ENCODE measurements at places on chromosomes 13 and 19.
A peak's percentile ranks its signal among the peaks of the same experiment; 100 is the strongest.

DNA sequence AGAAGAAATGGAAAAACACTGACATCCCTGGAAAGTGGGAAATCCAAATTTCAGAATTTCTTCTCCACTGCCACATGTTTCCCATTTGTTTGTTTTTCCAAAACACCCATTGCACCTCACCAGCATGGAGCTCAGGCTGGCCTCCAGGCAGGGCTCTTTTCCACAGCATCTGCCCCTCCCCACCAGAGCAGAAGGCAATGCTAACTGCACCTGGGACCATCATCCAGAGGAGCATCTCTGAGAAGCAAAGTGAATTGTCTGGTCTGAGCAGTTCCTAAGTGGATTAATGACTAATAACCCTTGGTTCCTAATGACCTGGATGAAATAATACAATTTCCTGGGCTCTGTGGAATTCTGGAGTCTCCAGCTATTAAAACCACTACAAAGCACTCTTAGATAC lies 8.8 kb upstream of the CYSLTR2 start:
- no peak for DNase-seq

DNA sequence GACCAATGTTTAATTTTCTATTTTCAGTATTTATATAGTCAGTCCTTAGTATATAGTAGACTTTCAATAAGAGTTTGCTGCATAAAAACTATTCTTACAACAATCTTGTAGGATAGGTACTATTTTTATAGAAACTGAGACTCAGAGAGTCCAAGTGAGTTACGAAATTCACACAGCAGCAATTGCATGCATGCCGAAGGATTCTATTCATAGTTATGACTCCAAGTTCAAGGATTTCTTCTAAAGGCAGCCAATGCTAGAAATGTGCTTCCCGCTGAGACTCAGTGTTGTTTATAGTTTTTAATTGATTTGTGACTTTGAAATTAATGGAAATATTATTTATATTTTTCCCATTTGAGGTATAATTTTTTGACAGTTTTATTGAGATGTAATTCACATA lies 62.7 kb upstream of the CSNK1A1L start:
- DNase-seq: no peak

GRCh38 chr13:66344805-66345517 lies 885.2 kb downstream of the PCDH9 start:
- DNase-seq: no peak

GRCh38 chr13:63167699-63168337 lies 1752.2 kb upstream of the PCDH20 start:
- no peak for DNase-seq

DNA sequence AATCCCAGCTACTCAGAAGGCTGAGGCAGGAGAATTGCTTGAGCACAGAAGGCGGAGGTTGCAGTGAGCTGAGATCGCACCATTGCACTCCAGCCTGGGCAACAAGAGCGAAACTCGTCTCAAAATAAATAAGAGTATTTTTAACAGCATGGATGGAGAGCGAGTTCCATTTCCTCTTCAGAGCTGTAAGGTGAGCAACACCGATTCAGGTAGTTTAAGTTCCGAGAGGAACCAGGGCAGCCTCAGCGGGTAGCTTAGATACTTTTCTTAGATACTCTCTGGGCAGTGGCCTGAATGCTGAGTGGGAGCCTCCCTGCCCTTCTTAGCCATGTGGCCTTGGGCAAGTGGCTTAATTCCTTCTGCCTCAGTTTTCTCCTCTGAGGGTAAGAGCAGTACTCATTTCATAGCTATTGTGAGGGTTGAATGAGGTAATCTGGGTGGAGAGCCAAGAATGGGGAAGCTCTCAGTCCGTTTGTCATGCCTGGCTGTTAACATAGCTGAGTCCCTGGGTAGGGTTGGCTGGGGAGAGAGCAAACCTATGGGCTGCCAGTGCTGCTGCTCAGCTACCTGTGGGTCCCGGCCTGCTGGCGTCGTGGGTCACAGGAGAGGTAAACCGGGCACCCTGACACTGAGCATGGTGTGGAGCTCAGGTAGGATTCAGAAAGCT lies 4.1 kb downstream of the ATP11A start:
- no peak for DNase-seq

GRCh38 chr19:48635966-48636858 lies 967 bp downstream of the DBP start:
- no peak for DNase-seq

GRCh38 chr13:20903164-20903475 lies 574 bp upstream of the XPO4 start:
- DNase-seq: no peak

DNA sequence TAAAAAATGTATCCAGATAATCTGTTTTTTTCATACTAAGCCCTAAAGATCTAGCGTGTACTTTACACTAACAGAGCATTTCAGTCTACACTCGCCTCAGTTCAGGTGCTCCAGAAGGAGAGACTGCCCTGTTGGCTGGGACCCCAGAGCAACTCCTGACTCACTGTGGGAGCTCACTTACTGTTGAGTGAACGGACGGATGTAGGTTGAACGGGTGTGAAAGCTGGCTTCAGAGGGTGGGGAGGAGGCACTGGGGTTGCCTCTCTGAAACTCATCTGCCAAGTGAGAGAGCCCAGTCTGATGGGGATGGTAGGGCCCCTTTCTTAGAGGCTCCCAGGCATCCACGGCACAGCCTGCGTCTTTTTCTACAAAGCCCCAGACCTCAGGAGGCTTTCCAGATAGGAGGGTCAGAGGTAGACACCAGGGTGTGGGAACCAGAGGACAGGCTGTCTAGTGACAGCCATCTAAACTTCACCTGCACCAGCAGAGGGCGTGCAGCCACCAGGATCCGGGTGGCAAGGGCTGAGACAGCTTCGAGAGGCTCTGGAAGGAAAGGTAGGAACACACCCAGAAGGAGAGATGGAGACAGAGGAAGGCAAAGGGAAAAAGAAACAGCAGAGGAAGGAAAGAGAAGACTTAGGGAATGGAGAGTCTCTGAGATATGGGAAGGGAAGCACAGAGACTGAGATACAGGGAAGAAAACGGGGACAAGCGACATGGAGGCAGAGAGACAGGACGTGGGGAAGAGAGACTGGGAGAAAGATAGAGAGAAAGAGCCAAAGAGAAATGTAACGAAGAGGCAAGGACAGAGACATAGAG lies 3.7 kb downstream of the KASH5 start:
- DNase-seq: peak; percentile 80

DNA sequence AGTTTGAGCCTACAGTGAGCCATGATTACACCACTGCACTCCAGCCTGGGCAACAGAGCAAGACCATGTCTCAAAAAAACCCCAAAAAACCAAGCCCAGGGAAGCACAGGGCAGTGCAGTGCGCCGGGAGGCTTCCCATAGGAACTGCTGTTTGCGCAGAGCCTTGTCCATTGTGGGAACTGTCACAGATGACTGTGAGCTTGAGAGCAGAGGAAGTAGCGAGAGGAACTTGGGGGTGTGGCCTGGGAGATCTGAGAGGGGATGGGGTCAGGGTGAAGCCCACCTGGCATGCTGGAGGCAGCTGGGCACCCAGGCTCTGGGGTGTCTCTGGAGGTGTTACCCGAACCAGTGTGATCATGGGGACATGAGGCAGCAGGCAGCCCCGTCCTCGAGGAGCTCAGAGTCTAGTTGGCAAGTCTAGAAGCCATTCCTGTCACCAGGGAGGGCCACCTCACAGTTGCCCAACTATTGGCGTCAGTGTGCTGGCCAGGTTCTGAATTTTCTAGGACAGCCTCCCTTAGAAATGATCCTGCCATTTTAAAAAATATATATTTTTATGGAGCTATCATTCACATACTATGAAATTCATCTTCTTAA lies 10.4 kb downstream of the KDM4B start:
- DNase-seq: no peak

GRCh38 chr19:51602189-51602854 lies 27.9 kb downstream of the SIGLEC5 start:
- DNase-seq: no peak

- DNase-seq: no peak
These were observed 2.2 kb downstream of the KBTBD6 start for GRCh38 chr13:41130356-41130755.

GRCh38 chr19:54670576-54671357 lies 8.0 kb downstream of the LILRB4 start:
- no peak for DNase-seq

DNA sequence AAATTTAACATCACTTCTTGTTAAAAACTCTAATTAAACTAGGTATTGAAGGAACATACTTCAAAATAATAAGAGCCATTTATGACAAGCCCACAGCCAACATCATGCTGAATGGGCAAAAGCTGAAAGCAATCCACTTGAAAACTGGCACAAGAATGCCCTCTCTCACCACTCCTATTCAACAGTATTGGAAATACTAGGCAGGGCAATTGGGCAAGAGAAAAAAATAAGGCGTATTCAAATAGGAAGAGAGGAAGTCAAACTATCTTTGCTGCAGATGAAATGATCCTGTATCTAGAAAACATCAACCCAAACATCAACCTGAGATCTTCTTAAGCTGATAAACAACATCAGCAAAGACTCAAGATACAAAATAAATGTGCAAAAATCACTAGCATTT lies 15.6 kb upstream of the LILRB1 start:
- no peak for DNase-seq

- DNase-seq: no peak
These were observed 15.0 kb downstream of the MBD3L2B start for GRCh38 chr19:7006135-7006704.

DNA sequence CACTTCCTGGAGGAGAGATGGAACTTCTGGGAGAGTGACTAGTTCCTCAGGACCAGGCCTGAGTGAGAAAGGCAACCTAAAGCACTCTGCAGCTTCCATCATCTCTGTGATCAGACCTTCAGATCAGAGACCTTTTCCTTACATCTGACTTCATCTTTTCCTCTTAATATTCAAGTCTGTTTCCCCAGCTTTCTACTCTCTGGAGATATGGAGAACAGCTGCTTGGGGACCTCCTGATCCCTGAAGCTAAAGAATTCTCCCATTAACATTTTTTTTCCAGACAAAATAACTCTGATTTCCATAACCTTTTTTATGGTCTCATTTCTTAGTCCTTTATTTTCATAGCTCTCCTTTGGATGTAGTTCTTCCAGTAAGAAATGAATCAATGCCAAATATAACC lies 133.4 kb upstream of the FNDC3A start:
- DNase-seq: no peak

DNA sequence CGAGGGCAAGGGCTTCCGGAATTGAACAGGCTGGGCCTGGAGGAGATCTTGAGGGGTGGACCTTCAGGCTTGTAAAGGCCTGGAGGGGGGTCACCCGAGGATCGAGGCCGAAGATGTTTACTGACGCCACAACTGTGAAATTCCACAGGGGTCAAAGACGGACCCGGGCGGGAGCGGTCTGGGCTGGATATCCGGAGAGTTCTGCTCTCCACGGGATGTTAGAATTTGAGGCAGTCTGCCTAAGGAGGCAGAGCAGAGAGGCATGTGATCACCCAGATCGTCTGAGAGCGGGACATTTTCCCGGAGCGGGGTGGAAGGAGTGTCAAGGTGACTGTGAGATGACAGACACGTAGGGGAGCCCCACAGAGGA lies 13.2 kb downstream of the KLHL26 start:
- no peak for DNase-seq

GRCh38 chr19:21883516-21883915 lies 47.5 kb upstream of the ZNF43 start:
- DNase-seq: no peak

DNA sequence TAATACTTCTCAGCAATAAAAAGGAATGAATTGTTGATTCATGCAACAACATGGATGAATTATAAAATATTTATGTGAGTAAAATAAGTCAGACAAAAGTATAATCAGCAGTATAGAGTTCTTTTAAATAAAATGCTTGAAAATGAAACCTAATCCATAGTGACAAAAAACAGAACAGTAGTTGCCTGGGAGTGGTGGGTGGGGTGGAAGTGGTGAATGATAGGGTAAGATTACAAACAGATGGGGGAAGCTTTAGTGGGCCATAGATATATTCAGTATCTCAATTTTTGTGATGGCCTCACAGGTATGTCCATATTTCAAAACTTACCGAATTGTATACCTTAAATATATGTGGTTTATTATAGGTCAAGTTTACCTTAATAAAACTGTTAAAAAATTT lies 124.9 kb upstream of the UBL3 start:
- no peak for DNase-seq

DNA sequence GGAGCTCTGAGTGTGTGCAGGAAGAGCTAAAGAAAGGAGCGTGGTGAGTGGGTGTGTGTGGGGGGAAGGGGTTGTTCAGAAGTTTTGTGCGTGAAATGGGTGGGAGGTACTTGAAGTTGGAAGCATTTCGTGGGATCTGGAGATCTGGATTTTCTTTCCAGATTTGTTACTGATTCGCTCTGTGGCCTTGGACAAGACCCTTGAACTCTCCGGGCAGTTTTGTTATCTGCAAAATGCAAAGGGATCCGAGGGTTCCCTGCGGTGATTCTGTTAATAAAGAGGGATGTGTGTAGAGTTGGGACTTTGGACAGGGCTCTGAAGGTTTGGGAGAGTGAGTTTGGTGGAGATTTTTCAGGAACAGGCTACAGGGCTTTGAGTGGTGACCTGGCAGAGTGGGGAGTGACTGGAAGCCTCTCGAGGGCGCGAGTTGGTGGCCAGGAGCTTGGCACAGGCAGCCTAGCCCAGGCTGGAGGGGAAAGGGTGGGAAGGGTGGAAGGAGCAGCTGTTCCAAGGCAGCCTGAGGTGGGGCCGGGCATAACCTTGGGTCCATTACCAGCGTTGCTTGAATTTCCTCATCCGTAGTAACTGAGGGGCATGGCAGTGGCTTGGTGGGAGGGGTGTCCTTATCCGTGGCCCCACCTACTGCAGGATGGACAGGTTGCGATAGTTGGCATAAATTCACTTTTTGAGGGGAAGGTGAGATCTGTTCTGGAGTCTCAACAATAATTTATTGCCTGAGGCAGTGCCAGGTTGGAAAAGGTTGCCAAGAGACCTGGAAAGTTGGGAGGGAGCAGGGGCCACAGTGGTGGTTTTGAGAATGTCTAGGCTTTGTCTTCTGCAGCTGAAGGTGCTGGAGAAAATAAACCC lies 2.1 kb downstream of the ACTN4 start:
- DNase-seq: no peak

- no peak for DNase-seq
These were observed 919 bp downstream of the DACT3 start for GRCh38 chr19:46660008-46660517.

DNA sequence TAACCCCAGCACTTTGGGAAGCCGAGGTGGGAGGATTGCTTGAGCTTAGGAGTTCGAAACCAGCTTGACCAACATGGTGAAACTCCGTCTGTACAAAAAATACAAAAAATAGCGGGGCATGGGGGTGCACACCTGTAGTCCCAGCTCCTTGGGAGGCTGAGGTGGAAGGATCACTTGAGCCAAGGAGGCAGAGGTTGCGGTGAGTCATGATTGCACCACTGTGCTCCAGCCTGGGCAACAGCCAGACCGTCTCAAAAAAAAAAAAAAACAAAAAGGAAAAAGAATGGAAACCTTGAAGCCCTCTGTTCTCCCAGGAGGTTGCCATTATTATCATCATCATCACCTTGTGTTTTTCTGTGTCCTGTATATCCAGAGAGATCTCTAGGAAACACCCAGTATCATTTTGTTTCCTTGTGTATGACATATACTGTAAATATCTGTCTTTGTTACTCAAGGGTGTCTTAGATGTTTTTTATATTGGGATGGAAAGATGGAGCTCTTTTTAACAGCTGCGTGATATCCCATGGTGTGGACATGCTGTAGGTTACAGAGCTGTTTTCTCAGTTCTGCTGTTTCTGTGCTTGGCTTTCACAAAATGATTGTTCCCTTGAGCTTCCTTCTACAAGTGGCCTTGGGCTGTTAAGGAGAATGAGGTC lies 11.8 kb downstream of the CHAF1A start:
- DNase-seq: no peak

GRCh38 chr19:55373306-55373992 lies 3.2 kb upstream of the TMEM190 start:
- DNase-seq: no peak

Data from mesothelial cell of epicardium (in vitro differentiated cells).